Foreskin melanocyte (primary cell): ENCODE measurements at places on chromosomes 11 and 22.

DNA sequence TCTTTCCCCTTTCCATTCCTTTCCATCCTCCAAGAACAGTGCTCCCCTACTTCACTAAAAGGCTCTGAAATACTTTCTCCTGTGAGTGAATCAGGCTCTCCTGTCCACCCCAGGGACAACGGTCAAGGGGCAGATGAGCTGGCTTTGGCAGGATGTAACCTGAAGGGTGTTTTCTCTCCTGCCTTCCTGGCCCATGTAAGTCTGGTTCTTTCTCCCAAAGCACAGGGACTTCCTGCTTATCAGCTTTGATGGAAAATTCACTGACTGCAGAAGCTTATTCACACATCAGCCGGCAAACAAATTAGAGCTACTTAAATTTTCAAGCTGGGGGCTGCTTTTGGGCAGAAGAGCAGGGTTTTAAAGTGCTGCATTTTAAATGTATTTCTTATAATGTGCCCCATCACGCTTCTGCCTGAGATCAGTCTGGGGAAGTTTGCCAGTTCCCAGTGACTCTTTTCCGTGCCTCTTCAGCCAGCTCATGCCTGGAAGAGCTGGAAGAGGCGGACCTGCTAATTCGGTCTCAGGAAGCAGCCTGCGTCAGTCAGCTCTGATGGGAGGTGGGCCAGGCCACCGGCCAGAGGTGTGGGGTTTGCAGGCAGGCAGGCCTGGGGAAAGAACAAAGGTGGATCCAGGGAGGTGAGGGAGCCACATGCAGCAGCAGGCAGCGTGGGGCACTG is 140.4 kb upstream of the TBCEL start:
- DNase-seq = no peak

DNA sequence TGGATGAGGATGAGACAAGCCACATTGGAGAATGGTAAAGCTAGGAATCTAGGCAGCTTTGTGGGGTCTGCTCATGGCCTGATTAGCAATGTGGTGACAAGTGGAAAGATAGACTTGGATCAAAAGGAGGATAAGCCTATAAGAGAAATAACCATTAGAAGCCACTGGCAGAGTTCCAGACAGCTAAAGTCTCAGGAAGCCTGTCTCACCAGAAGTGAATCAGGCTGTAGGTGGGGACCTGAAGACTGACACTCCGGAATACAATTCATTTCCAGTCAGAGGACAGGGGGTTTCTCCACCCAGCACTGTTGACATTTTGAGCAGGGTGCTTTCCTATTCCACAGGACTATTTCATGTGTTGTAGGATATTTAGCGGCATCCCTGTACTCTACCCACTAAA is 129.7 kb downstream of the ARHGAP42 start:
- no peak for DNase-seq

- no peak for DNase-seq
Measured at GRCh38 chr22:50174382-50175190, 4.1 kb downstream of the PANX2 start.

DNA sequence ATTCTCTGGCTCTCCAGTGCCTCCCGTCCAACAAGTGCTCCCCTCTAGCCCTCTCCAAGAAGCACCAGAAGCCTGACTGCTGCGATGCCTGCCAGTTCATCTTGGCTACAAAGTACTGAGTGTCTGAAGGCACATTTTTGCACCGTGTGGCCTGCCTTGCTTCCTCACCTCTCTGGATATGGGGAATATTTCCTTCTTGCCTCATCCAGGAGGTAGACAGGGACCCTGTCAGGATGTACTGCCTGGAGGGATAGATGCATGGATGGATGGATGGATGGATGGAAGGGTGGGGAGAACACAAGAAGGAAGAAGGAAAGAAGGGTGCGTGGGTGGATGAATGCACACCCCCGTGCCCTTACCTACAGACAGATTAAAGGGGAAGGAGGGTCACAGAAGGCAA is 27.6 kb downstream of the KCTD17 start:
- no peak for DNase-seq

DNA sequence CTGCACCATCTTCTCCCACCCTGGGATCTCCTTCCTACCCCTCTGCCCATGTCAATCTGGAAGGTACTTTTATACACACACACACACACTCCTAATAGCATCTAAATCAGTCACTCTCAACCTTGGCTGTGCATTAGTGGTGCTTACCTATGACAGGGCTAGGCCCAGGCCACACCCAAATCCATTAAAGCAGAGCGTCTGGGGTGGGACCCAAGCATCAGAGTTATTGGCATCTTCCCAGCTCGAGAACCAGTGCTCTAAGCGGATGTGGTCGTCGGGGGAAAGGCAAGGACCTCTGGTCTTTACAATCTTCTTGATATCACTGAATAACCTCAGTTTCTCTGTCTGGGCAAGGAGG is 194.6 kb downstream of the TRIM29 start:
- no peak for DNase-seq

DNA sequence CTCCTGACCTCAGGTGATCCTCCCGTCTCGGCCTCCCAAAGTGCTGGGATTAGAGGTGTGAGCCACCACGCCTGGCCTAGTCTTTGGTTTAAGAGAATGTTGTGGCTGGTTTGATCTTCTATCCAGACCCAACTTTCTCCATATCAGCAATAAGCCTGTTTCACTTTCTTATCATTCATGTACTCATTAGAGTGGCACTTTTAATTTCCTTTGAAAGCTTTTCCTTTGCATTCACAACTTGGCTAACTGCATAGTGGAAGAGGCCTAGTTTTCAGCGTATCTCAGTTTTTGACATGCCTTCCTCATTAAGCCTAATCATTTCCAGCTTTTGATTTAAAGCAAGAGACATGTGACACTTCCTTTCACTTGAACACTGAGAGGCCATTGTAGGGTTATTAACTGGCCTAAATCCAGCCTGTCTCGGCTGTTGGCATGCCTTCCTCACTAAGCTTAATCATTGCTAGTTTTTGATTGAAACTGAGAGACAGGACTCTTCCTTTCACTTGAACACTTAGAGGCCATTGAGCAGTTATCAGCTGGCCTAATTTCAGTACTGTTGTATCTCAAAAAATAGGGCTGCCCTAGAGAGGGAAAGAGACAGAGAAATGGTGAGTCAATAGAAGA is 13.1 kb upstream of the RPL3 start:
- peak; percentile 96 for DNase-seq

GRCh38 chr22:39773503-39773902 is 120.1 kb downstream of the ENTHD1 start:
- DNase-seq = no peak

GRCh38 chr11:113405724-113406478 is 18.3 kb downstream of the ANKK1 start:
- DNase-seq = no peak

- no peak for DNase-seq
Measured at GRCh38 chr11:78216571-78217287, 28.0 kb downstream of the USP35 start.

DNA sequence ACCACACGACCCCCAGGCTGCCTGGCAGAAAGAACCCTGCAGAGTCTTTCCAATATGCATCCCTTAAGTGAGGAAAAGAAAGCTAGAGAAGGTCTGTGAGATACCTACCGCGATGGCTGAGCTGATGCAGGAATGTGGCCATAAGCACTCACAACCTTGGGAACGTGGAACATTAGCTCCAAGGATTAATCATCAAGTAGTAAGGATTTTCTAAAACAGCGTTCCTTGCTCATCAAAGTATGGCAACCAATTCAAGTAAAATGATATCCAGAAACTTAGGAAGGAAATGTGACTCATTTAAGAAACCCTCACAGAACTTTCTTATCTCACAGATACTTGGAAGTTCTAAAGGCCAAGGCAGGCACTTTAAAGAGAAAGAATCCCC is 12.8 kb downstream of the PACSIN2 start:
- DNase-seq = no peak

DNA sequence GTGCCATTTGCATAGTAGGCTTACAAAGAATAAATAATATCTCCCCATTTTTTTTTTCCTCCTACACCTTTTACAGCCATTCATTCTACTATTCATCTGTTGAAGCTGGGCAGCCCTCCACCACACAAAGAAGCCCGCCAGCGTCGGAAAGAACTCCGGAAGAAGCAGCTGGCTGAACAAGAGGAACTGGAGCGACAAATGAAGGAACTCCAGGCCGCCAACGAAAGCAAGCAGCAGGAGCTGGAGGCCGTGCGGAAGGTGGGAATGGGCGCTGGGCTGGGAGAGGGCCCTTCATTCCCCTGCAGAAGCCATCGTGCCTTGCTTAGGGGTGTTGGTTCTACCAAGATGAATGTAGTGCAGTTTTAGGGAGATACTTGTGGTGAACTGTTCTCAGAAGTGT is 68.6 kb downstream of the SWAP70 start:
- DNase-seq = no peak

- DNase-seq = no peak
Measured at GRCh38 chr22:36811094-36811800, 5.6 kb downstream of the PVALB start.

DNA sequence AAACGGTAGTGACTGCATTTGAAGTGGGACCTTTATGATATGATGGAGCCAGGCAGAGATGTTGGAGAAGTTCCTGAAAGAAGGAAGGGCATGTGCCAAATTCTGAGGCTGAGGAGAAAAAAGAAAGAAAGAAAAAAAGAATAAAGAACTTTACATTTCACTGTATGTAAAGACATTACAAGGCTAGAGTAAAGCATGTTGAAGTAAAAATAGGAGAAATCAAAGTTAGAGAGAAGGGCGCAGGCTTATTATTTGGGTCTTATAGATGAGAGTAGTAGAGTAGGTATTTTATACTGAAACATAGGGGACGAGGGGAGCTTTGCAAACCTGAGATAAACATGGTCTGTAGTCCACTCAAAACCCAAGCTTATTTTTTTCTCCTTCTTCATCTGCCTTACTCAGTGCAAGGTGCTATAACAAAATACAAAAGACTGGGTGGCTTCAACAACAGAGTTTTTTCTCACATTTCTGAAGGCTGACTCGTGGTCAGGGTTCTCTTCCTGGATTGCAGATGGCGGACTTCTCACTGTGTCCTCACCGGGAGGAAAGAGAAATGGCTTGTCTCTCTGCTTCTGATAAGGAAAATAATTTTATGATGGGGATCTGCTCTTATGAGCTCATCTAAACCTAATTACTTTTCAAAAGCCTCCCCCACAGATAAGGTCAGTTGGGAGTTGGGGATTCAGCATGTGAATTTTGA is 2.7 kb downstream of the HBG1 start:
- DNase-seq = no peak
